ENCODE measurements at places on chromosomes 11 and 22.

DNA sequence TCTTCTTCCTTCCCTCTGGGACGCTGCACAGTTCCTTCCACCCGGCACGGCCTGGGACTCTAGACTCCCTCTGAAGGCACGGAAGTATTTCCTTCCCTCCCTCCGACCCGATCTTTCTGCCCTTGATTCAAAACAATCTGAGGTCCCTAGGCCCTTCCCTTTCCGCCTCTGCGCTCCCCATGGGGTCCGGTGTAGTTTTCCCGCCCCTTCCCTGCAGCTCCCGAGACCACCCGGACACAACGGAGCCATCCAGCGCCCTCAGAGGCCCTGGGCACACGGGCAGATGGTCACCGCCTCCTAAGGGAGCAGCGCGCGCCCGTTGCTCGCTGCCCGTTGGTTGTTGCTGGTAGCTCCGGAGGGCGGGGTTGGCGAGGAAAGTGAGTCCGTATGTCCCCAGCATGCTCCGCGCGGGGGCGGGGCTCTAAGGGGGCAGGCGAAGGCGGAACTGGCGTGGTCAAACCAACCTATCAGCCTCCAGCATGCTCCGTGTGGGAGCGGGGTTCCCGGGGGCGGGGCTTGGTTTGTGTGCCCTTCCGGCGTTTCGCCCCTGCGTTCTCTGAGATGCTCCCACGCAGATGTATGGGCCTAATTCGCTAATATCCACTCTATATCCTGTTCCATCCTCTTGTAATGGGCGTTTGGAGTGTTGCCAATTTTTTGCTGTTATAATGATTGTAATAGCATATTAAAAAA, 19.6 kb downstream of the MIF start:
- peak; percentile 100 for DNase-seq

- DNase-seq = no peak
These were observed 3.3 kb downstream of the P2RX6 start for GRCh38 chr22:21018314-21018713.

- DNase-seq = peak; percentile 76
These were observed 116.6 kb downstream of the LARGE1 start for GRCh38 chr22:33803371-33804282.

DNA sequence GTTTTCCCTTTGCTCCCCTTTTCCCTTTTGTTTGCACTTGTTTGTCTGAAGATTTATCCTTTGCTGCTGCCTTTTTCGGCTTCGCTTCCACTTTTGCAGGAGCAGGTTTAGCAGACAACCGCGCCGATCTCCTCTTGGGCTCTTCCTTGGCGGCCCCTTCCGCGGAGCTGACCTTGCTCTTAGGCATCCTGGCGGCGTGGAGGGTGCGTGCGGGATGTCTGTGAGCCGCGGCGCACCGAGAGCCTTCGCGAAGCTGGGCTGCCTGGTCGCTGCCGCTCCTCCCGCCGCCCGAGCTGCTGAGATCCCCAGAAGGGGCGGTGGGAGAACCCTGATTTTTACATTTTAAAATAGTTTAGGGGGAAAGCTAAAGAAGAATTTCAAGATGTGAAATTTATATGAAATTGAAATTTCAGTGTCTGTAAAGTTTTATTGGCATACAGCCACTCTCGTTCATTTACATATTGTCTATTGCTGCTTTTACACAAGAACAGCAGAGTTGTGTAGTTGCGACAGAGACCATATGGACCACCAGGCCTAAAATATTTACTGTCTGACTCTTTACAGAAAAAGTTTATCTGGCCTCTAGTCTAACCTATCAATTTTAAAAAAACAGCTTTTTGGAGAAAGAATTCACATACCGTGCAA, 105.2 kb upstream of the RRM1 start:
- DNase-seq = no peak

GRCh38 chr11:96242191-96242847, 100.7 kb downstream of the MAML2 start:
- peak; percentile 83 for DNase-seq
